Progenitor cell of endocrine pancreas (in vitro differentiated cells): ENCODE measurements at places on chromosomes 12 and 14.

GRCh38 chr12:10033783-10034545 is 3.5 kb downstream of the CLEC9A start:
- no peak for DNase-seq

GRCh38 chr12:78483767-78484315 is 380.7 kb upstream of the SYT1 start:
- no peak for DNase-seq

GRCh38 chr14:94050231-94050880 is 24.2 kb downstream of the OTUB2 start:
- DNase-seq, result no peak

DNA sequence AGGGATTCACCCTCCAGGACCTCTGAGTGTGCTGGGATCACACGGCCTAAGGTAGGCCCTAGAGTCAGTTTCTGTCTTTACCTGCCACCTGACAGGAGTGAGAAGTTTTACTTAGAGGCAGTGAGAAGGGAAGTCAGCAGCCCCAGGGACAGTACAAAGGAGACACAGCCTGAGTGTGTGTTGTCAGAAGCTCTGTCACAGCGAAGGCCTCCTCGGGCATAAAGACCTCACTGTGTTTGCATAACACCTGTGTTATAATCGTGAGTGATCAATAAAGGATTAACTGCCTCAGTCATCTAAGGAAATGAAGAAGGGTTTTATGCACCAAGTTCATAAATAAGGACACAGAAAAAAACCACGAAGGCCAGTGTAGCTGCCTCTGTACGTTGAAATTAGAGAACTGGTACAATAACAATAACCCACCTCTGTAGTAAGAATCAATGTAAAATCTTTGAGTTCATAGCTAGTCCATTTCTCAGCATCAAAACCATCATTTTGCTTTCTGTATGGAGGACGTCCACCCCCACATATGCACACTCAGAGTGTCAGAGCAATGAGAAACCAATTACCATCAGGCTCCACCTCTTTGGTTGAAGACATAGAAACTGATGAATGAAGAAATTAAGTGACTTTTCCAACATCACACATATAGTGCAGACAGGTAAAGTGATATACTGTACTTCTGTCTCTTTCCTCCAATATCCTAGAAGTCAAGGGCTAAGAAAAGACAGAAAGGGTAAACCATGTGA is 159.3 kb downstream of the DAD1 start:
- no peak for DNase-seq

DNA sequence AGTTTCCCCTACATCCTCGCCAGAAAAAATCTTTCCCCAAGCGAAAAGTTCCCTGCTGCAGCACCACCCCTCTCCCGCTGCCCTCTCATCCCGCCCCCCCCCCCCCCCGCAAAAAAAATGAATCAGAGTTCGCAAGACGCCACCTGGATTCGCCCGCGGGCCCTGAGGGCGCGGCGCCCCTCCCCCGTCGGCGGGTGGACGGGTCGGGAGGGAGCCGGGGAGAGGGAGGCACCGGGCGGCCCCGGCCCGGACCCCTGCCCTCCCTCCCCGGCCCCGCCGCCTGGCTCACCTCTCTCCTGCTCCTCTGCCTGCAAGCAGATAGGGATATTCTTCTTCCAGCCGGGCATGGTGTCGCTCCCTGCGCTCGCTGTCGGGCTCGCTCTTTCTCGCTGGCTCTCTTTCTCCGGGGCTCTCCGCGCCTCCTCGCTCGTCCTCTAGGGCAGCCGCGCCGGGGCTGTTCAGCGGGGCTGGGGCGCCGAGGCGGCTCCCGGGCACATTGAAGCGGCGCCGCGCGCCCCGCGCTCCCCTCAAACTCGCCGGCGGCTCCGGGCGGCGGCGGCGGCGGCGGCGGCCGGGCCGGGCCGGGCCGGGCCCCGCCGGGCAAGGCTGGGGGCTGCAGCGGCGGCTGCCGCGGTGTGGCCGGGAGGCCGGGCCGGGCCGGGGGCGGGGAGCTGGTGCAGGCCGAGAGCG is 200.3 kb upstream of the CAND1 start:
- peak; percentile 50 for DNase-seq

DNA sequence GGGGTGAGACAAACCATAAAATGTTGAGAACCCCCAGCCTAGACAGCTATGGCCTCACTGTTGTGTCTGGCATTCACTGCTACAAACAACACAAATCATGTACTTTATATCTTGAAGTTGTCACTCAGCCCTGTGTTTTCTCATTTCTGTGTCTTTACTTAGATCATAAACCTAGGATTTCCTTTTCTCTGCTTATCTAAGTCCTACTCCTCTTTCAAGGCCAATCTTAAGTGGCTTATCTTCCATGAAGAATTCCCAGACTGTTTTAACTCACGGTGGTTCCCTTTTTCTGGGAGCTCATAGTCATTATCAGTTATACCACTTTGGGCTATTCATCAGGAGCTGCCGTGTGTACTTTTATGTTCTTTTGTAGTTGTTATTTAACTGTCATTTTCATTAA is 42.1 kb downstream of the FLRT2 start:
- DNase-seq, result no peak

DNA sequence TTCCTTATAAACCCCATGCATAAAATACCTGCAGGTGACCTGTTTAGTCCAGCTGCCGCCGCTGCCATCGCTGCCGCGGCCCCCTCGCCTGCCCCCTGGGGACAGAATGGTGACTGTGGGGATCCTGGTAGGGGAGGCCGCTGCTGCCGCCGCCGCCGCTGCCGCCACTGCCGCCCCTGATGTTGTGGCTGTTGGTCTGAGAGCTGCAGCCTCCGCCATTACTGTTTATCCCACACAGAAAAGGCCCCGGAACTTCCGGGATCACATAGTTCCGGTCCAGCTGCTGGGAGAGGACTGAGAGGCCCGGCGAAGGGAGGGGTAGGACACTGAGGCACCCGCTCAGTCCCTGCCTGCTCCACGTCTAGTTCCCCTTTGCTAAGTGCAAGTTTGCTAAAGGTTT is 244.9 kb downstream of the C12orf50 start:
- no peak for DNase-seq

DNA sequence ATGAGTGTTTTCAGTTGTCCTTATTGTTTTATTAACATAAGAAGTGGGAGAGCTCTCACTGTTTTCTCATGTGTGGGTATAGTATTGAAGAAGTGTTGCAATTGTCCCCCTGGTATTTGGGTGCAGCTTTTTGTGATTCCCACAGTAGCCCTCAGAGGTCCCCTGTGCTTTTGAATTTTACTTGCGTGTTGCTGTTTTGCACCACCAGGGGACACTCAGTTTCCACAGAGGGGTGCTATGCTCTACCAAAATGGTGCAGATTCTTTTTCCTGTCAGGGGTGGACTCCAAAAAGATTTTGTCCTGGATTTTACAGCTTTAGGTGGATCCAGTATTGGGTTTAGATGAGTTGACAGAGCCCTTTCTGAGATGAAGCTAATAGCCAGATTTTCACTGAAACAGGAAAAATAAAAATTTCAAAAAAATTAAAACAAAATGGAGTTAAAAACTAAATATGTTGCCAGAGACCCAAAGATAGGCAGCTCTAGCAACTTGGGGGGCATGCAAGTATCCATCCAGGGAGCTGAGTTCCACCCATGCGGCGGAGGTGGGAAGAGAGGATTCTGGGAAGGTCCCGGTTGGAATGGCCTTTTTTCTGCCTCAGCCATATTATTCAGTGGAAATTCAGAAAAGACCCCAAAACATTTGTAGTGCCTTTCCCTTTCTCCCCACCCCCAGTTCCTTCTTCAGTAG is 50.2 kb downstream of the TTLL5 start:
- DNase-seq, result peak; percentile 13

DNA sequence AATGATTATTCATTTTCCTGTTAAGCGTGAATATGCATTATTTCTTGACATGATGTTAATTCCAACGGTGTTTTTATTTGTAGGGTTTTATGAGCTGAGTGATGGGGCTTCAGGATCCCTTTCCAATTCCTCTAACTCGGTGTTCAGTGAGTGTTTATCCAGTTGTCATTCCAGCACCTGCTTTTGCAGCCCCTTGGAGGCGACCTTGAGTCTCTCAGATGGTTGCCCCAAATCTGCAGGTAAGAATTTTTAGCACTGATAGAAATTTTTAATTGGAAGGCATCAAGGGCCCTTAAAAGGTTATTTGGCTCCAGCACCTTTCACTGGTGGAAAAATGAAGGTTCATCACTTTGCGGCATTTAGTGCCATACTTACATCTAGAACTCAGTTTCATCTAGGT is 3.7 kb downstream of the DACT1 start:
- DNase-seq, result no peak

DNA sequence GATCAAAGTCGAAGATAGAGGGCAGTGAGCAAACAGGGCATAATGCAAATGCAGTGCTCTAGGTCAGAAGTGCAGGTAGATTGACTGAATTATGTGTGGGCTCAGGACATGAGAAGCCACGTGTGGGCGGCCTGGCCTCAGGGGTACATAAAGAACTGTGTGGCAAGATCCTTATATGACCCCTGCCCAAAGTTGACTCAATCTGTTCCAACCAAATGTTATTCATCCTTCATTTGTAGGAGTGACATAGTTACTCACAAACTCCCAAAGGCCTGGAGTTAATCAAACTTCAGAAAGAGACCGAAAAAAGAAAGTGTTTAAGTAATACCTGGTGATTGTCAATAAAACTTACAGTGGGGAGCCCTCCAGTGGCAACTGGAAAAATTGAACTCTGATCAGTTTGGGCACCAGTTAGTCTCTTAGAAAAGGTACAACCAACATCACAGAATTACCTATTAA is 150.4 kb upstream of the FAR2 start:
- no peak for DNase-seq

DNA sequence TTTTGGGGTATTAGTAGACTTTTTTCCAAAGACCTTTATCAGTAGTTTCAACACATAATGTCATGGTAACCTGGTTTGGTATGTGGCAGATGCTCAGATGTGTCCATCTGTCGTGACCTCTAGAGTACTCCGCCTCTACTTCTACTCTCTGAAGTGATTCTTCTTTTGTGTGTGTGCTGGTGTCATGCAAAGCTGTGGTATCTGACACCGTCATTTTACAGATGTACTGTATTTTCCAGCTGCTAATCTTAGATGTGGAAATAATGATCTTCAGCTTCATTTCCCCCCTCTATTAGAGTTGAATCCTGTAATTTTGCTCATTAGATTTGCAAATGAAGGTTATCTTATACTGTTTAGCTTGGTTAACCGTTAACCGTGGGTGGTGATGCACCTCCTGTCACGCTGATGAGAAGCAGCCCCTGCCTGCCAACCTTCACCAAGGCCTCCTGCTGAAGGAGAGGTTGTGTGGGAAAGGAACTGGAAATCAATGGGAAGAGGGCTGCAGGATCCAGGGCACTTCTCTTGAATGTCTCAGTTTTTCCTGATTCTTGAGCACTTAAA is 222.4 kb upstream of the AMIGO2 start:
- no peak for DNase-seq
